KBM-7 (cell line): ENCODE measurements at places on chromosomes 3 and 15.
A peak's percentile ranks its signal among the peaks of the same experiment; 100 is the strongest.

DNA sequence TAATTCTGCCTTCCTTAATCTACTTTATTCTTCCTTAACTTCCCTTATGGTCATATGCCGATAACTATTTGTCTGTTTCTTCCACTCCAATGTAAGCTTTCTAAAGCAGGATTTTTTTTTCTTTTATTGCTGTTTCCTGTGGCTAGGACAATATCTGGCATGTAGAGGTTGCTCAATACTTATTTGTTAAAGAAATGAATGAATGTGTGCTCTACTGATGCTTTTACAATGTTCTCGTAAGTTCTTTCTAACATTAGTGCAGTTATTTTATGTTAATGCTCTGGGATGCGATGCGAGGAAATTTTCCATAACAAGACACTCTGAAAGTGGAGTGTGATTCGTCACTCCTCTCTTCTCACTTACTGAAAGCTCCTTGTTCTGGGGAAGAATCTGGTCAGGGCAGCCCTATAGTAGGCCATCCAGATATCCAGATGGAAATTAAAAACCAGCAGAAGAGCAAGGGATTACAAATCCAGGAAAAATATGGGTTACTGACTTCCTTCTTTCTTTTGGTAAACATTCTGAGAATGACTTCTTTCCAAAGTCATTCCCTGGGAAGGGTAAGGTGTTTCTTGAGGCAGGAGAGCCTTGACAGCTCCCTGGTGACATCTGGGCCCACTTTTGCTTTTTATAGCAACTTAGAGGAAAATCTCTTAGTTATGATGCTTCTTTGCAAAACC is 420.4 kb downstream of the PDCD6IP start:
- no peak for DNase-seq

GRCh38 chr3:60633644-60634043 is 617.6 kb downstream of the FHIT start:
- no peak for DNase-seq

DNA sequence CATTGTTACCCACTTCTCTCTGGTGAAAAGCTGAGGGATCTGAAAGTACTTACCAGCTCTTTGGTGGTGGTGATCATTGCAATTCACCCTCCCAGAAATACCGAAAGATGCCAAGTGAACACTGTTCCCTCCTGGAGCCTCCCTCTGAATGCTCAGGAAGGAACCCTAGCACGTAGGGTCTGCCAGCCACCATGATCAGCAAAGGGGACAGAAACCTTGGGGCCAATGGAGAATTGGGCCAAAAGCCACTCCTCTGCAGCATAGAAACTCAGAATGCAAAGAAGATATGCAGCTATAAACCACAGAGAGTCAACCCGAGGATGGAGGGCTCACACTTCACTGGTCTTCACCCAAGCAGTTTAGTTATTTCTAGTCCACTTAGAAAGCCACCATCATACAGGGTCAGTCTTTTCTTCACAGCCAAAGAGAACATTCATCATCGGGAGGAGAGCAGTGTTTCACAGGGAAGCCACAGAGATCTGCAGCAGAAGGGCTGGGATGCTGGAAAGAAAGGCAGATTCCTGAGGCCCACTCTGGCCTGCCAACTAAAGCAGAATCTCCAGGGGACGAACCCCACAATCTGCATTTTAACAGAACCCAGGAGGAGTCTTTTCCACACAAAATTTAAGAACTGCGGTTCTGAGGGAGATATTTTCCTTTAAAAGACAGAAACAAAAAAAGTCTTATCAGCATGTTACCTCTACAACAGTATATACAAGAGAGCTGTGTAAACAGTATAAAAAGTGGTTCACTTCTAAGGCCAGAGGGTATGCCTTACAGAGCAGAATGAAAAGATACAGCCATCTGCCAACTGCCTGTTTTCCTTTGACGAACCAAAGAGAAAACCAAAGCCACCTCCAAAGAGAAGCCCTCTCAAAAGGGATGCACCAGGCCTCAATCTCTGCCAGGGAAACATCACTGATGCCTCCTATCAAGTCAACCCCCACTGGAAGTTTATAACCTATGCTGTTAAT is 11.3 kb downstream of the TBC1D2B start:
- DNase-seq, result no peak

DNA sequence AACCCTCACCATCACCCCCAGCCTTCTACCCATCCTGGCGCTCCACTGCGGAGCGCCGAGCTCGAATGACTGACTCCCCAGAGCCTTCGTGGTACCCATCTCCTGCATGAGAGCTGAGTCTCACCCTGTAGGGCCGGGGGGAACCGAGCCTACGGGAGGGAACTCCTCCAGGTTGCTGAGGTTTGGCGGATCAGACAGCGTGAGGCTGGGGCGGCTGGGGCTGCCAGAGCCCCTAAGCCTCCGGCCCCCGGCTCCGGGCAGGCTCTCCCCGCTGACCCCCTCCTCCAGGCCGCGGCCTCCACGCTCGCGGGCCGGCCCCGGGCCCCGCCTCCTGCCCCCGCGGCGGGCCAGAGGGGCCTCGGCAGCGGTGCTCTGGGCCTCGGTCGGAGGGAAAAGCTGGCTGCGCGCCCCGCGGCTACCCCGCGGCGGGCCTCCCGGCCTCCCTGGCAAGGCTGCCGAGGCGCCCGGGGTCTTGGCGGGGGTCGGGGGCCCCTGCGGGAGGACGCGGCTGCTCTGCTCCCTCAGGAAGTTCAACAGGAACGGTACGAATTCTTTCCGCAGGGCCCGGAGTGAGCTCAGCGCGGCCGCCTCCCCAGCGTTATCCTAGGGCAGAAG is 643 bp downstream of the CDAN1 start:
- DNase-seq, result peak; percentile 15

DNA sequence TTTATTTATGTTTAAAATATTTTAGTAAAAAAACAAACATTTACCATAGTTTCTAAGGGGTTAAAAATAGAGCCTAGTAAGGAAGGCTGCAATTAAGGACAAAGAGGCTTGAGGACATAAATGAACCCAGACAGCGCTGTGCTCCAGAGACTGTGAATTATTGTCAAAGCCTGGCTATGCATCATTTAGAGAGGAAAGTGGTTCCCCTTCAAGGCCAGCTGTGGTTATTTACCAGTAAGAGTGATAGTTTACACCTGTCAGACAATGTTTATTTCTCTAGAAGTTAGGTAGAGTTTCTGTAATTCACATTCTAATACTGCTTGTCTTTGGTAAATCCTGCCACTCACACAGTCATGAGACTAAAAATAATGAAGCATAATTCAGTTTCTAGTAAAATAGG is 32.4 kb upstream of the PIK3R4 start:
- no peak for DNase-seq

GRCh38 chr15:90009301-90010022 is 8.3 kb downstream of the ZNF710 start:
- peak; percentile 36 for DNase-seq

DNA sequence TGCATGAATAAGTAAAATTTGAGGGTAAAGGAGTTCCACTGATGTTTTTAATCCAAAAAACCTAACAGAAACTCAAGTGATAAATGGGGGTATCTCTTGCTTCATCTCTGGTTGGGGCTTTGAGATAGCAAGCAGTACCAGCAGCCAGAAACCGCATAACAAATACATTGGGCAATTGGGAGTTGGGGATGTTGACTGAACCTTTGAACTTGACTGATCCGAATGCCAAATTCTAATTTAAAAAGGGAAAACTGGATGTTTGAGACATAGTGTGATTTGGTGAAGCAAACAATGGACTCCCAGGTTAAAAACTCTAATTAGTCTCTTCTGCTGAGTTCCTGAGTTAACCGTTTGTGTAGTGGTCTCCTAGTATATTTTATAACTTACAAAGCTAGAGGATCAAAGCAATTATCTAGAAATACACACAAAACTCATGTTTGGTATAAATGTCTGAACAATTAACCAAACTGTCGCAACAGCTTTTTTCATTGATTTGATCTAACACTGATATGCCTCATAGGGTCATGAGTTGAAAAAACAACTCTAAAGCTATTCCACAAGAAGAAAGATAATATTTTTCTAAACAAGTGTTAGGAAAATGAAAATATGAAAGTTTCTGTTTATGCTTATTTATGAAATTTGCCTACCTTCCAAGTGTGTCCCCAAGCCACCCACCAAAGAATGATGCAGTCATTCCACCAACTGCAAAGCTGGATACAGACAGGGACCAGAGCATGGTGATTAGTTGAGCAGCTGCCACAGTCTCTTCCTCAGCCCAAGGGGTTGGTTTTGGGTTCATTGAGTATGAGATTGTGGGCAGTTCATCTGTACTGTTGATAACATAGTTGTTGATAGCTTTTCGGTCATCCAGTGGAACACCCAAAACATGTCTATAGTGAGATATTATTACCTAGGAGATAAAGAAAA is 12.4 kb downstream of the SLC2A2 start:
- no peak for DNase-seq
